ENCODE measurements at places on chromosomes 4 and X. TPM values are rescaled to one million over a fixed set of nuclear protein-coding genes. Genes with fewer than 3 reads are reported as not detected.

GRCh38 chr4:105196523-105197145 lies 50.0 kb downstream of the TET2 start:
- DNase-seq, result no peak

DNA sequence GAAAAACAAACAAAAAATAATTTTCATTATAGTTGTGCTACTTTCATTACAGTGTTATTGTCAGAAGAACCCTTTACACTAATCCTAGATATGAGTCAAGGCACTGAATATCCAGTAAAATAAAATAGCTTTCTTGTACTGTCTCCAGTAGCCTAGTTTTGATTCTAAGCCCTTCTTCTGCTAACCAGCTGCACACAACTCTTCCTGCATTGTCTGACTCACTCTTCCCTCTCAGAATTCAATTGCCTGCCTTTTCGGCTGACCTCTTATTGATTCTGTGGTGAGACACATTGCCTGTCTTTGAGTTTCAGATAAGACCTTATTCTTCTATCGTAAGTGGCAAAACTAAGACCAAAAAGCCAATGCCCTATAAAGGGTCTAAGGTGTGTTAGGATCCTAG lies 26.7 kb upstream of the PCDH18 start:
- no peak for DNase-seq

GRCh38 chrX:22666441-22666840 lies 333.3 kb upstream of the DDX53 start:
- DNase-seq, result no peak

DNA sequence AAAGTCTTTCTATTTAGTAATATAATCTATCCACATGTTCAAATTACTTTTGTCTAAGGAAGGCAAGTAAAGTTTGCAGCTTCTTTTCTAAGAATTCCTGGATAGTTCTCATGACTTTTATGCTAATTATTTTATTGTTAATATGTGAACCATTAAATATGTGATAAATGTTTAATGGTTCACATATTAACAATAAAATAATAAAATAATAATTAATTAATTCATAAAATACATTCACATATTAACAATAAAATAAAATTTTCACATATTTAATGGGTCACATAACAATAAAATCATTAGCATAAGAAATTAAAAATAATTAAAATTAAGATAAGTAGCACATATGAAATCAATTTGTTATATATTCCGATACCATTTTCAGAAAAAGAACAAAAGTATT lies 1352.4 kb downstream of the ARAP2 start:
- no peak for DNase-seq

GRCh38 chrX:150649096-150649870 lies 43.9 kb upstream of the MTMR1 start:
- DNase-seq, result no peak

DNA sequence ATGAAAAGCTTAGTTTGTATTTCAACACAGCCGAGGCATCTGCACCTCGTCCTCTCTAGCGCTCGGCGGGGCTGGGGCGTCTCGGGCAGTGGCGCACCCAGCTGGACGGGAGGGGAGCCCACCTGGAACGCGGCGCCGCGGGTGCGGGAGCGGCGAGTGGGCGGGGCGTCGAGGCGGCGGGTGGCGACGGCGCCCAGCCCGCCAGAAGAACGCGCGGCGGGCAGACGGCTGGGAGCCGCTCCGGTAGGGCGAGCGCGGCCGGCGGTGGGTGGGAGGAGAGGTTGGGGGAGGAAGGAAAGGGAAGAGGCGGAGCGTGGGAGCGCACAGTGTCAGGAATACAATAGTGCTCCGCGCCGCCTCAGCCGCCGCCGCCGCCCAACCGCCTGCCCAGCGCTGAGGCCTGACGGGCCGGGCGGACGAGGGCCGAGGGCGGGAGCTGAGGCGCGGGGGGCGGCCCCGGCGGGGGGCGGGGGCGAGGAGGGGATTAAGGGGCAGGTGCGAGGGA lies at the start of gene JADE3:
JADE3 (plus strand) TSS at position 324 of the 505 bp plus-strand sequence. CDS start 72,474 bp downstream, outside the sequence.
- DNase-seq, result peak; percentile 3

DNA sequence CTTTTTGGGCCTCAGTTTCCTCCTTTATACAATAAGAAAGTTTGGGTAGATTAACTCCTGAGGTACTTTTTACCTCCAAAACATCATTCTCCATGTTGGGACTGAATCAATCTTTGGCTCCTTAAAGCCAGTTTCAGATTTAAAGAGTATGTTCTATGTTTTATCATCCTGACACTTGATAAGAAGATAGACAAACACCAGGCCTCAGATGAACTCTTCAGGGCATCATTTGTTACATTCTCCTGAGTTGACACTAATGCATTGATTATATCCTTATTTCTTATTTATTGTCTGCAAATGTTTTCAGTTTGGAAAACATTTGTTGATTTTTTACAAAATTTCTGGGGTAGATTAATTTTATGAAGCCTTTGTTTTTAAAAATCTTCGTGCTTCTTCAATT lies 102.7 kb upstream of the CCSER1 start:
- DNase-seq, result no peak

DNA sequence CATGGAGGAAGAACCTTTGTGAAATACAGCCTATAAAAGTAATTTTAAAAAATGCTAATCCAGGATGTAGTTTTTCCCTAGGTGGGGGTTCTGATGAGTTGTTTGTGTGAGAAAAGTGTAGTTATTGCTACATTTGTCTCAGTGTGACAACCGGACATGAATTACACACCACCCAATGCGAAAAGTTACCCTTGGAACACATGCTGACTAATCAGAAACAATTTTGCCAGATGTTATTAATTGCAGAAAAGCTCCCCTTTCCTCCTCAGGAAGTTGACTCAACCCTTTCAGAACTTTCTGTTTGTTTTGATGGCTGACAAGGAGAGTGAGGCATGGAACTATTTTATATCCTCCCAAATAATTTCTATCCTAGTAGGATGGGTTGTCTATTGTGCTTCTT lies 38.1 kb upstream of the EDA2R start:
- no peak for DNase-seq

MTCP1 gene
- total RNA-seq, result 12.7 TPM

FAM9B gene
- not detected for total RNA-seq

RNF128 gene
- not detected for total RNA-seq

UFSP2 gene
- total RNA-seq, result 19.9 TPM

GYG2 gene
- not detected for total RNA-seq

All from activated T-helper 1 cell treated with anti-CD3 and anti-CD28 coated beads, Interleukin-12 subunit alpha, Interleukin-12 subunit beta, Interleukin-2, Interleukin-4 antibody, amounts not matched to agents 30 ng/mL and 10 ng/mL and 1 ng/mL, durations not matched to agents 14 hours and 24 hours and 36 hours (primary cell).